Type B pancreatic cell (in vitro differentiated cells): ENCODE measurements at places on chromosomes 3 and 15. TPM values are rescaled to one million over a fixed set of nuclear protein-coding genes. Genes with fewer than 3 reads are reported as not detected.

HRG gene
- total RNA-seq: not detected in 2 replicates

DNA sequence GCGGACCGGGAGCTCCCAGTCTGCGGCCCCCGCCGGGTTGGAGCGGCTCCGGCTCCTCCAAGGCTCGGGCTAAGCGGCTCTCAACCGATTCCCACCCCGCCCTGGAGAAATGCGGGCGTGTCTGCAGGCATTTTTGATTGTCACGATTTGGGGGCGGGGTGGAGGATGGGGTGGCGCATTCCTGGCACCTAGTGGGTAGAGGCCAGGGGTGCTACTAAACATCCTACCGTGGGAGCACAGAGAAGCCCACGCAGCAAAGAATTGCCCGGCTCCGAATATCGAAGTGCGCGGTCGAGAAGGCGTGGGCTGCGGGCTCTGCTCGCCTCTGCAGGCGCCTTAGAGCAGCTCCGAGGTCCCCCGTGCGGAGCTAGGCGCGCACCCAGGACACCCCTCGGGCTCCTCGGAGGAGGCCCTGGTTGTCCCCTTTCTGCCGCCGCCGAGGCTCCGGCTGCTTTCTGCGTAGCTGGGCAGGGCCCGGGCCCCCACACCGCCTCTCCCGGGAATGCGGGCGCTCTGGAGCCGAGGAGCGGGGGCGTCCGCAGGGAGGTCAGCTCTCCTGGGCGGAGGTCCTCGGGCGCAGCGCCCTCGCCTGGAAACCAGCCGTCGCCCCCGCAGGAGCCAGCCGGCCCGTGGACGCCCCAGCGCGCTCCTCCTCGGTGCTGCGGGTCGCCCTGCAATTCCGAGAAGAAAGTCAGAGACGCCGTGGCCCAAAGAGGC is 16.5 kb upstream of the LAMP3 start:
- H3K36me3 ChIP-seq: no peaks in the 10 kb centered on the region
- DNase-seq: no peak
- H3K4me3 ChIP-seq: peak overlapping the region; percentile 89
- peaks cover 10% of the 10 kb centered on the region for H3K4me1 ChIP-seq

DNA sequence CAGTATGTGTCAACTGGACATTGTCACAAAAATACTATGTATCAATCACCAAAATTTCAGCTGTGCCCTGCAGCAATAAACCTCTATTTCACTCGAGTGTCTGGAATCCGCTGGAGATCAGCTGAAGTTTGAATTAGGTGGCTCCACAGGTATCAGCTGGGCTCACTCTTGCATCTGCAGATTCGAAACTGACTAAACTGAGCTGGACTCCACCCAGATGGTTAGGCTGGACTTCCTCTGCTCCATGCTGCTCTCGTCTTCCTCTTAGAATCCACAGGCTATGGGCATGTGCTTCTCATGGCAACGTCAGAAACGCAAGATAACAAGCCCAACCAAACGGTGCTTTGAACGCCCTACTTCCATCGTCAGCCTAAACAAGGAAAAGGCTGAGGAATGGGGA is 565.3 kb upstream of the ROBO2 start:
- H3K4me1 ChIP-seq: no peaks in the 10 kb centered on the region
- H3K27ac ChIP-seq: no peak overlapping the region
- H3K36me3 ChIP-seq: no peaks in the 10 kb centered on the region
- H3K27me3 ChIP-seq: no peaks in the 10 kb centered on the region

- H3K36me3 ChIP-seq: peaks cover 10% of the 10 kb centered on the region
- no peak overlapping the region for H3K4me3 ChIP-seq
- no peak for DNase-seq
- no peak overlapping the region for H3K27ac ChIP-seq
- no peaks in the 10 kb centered on the region for H3K27me3 ChIP-seq
- H3K4me1 ChIP-seq: peaks cover 24% of the 10 kb centered on the region
Measured at GRCh38 chr3:192866804-192867203, 50.9 kb downstream of the MB21D2 start.

- no peak overlapping the region for H3K4me3 ChIP-seq
- no peaks in the 10 kb centered on the region for H3K36me3 ChIP-seq
- H3K27ac ChIP-seq: no peak overlapping the region
- H3K27me3 ChIP-seq: no peaks in the 10 kb centered on the region
- H3K4me1 ChIP-seq: no peaks in the 10 kb centered on the region
- no peak for DNase-seq
Measured at GRCh38 chr3:3686907-3687648, 112.2 kb upstream of the LRRN1 start.

- peaks cover 18% of the 10 kb centered on the region for H3K4me1 ChIP-seq
- no peak overlapping the region for H3K4me3 ChIP-seq
- DNase-seq: no peak
Measured at GRCh38 chr15:85600001-85600400, 194.7 kb downstream of the KLHL25 start.
